ENCODE measurements at places on chromosomes 13 and 19.
A peak's percentile ranks its signal among the peaks of the same experiment; 100 is the strongest.

DNA sequence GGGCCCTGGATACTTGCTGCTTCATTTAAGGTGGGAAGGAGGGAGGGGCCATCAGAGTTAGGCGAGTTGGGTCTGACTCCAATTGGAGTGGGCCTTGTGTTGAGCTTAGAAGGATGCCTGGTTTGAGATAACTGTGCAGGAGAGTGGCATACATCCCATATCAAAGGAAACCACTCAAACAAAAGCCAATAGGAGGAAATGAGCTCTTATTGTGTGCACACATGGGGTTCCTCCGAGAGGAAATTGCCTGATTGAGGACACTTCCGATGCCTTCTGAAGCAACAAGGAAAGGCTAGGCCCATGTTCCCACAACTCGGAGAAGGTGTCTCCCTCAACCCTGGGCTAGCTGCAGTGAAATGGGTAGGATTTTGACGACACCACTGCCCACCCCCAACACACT lies 19.6 kb downstream of the MBNL2 start:
- no peak for DNase-seq

GRCh38 chr19:54325194-54325621 lies 12.2 kb upstream of the LILRA5 start:
- peak; percentile 58 for DNase-seq

- DNase-seq = no peak
Measured at GRCh38 chr13:51958217-51958547, 53.1 kb downstream of the ATP7B start.

DNA sequence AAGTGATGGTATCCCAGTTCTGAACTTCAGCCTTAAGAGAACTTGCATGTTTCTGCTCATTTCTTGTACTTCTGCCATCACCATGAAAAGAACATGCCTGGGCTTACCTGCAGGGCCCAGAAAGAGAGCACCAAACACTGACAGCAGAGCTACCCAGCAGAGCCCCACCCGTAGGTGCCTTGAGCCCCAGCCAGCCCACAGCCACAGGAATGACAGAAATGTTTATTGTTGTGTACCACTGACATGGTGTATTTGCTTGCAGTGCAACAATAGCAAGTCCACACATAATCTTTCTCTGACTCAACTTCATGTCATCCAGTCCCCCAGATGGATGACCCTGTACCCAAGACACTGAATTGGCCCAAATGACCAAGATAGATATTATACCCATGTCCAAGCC lies 195.2 kb downstream of the TSHZ3 start:
- no peak for DNase-seq

DNA sequence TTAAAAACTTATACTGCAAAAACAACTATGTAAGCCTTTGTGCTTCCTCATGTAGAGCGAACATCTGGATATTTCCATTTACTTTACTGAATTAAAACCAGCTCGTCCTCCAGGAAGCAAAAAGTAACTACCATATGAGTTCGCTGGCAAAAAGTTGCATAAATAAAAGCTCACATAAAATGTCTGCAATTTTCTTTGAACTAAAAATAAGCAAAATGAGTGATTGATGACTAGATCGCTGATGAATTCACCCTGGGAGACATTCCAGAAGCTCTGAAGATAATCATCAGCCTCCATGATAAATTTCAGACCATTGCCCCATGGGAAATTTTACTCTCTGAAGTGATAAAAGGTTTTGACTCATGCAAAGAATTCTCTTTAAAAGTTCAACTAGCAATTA lies 67.3 kb upstream of the SACS start:
- DNase-seq = no peak

DNA sequence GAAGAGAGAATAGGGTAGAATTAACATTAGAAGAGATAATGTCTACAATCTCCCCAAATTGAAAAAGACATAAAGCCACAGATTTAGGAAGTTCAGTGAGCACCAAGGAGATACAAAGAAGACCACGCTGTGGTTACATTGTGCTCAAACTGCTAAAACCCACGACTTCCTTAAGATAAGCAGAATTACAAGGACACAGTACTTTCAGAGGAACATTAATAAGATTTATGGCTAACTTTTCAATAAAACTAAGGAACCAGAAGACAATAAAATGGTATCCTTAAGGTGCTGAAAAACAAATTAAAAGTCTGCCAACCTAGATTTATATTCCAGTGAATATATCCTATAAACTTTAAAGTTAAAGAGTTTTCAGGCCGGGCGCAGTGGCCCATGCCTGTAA lies 7.4 kb upstream of the IL17D start:
- DNase-seq = peak; percentile 62
